Activated CD4-positive, alpha-beta T cell treated with anti-CD3 and anti-CD28 coated beads, Interleukin-2, amount 10 ng/mL, durations not matched to agents 24 days and 14 days (primary cell): ENCODE measurements at places on chromosomes 11 and 22. TPM values are rescaled to one million over a fixed set of nuclear protein-coding genes. Genes with fewer than 3 reads are reported as not detected.

CYB5R2 gene
- 3.4 and 3.6 TPM in 2 replicates for total RNA-seq

RAG1 gene
- 0.14 TPM in 1 of 2 replicates, not detected in the other for total RNA-seq

GAL3ST1 gene
- total RNA-seq, result not detected in 2 replicates

CRELD2 gene
- total RNA-seq, result 46.8 and 47.4 TPM in 2 replicates

DMC1 gene
- total RNA-seq, result 14.2 and 14.3 TPM in 2 replicates

TRIM49 gene
- total RNA-seq, result not detected in 2 replicates

EHF gene
- total RNA-seq, result not detected in 2 replicates

SIK2 gene
- 8.2 and 9.0 TPM in 2 replicates for total RNA-seq
